DMS79 (cell line): ENCODE measurements at places on chromosomes 1 and 21.

DNA sequence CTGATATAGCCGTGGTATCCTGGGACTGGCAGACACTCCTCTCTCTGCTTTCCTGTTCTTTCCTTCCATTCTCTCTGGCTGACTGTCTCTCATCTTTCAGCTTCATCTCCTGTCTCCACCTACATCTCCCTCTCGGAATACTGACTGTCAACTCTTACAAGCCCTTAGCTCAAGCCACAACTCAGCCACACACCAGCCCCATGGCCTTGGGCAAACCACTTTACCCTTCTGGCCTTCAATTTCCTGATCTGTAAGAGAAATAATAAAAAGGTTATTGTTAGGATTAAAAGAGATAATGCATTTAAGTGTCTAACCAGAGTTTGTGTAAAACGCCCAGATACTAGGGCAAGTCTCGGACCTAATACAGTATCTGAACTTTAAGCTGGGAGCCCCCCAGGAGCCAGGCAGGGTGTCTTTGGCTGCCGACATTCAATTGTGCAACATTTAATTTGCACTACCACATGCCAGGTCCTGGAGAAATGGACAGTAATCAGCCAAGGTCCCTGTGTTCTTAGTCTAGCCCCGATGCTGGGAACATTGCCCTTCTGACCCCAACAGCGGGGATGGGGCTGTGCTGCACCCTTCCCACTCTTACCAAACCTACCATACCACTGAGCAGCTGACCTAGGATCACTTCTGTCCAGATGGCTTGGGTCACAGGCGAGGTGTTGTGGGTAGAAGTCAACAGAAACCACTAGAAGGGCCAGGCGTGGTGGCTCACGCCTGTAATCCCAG is 5.1 kb downstream of the ECHDC2 start:
- DNase-seq, result no peak

DNA sequence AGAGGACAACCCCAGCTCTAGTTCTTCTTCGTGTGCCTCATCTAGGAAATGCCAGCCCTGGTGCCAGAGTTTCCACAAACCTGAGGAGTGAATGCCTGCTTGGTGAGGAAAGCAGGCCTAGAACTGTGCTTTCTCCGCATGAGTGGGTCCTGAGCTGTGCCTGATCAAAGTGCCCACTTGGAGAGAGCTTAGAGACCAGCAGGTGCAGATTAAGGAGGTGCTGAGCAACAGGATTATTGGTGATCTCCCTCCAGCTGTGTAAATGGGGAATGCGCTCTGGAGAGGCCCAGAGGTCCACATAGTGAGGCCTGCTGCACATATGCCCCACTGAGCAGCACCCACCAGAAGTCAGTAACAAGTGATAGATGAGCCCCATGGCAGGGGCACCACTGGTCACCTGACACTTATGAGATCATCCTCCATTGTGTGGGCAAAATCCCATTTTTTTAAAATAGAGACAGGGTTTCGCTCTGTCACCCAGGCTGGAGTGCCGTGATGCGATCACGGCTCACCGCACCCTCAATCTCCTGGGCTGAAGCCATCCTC is 127.2 kb upstream of the ZC3H12A start:
- peak; percentile 89 for DNase-seq

- peak; percentile 75 for DNase-seq
These were observed 54.6 kb downstream of the PRKCZ start for GRCh38 chr1:2104621-2105427.

GRCh38 chr1:52633291-52633754 is 355 bp downstream of the SHISAL2A start:
- DNase-seq, result no peak

DNA sequence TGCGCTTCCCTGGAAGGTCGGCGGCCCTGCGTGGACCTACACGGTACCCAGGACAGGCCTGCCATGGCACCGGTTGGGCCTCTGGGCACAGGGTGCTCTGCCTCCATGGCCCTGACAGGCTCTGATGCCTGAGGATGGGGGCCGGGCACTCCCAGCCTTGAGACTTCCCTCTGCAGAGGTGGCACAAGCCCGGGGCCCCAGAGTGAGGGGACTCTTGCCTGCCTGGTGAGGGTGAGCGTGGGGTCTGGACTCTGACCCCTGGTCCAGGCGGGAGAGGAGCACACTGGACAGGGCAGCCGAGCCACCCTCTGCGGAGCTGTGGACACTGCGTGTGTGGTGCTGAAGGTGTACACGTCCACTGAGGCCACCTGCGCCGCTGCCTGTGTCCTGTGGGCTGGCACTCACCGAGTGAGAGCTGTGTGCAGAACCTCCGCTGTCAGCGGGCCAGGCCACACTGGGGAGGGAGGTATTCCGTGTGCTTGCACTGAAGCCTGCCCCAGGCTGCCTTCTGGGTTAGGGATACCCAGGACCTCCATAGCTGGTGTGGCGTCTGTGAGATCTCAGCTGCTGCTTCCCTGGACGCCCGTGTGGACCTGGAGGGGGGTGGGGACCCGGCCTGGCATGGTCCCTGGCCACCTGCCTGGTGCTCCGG is 10.4 kb downstream of the SKI start:
- DNase-seq, result no peak

DNA sequence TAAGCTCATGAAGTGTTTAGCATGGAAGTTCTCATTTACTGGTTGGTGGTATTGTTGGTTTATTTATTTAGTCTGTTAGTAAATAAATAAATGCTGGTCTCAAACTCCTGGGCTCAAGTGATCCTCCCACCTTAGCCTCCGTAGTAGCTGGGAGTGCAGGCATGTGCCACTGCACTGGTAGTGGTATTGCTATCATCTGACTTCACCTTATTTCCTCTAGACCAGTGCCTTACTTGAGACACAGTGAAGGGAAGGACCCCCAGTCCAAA is 1.4 kb upstream of the SLC2A1 start:
- no peak for DNase-seq
